ENCODE measurements at places on chromosomes 4 and X. TPM values are rescaled to one million over a fixed set of nuclear protein-coding genes. Genes with fewer than 3 reads are reported as not detected.

DNA sequence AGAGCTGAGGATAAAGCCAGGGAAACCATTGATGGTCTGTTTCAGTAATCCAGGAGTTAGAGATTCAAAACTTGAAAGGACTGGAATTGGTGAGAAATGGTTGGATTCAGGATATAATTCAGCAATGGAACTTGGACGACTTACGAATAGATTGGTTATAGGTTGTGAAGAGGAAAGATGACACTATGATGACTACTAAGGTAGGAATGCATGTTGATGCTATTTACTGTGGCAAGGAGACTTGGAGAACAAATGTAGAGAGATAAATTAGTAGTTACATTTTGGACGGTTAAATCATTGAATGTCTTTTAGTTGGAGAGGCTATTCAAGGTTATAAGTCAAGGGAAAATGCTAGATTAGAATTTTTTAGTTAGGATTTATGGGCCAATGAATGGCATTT, 365.4 kb upstream of the TECRL start:
- no peaks in the 10 kb centered on the region for H3K27me3 ChIP-seq
- H3K4me1 ChIP-seq, result no peaks in the 10 kb centered on the region
- no peak overlapping the region for H3K4me3 ChIP-seq

DNA sequence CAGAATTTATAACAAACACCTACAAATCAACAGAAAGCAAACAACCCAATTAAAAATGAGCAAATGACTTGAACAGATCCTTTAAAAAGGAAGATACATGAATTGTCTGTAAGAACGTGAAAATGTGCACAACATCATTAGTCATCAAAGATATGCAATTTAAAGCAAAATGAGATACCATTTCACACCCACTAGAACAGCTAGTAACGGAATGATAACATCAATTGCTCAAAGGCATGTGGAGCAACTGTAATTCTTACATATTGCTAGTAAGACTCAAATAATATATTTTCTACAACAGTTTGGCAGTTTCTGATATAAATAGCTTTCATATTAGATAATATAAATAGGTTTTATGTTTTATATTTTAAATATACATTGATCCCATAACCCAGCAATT, 82.5 kb downstream of the LCORL start:
- DNase-seq, result no peak
- no peaks in the 10 kb centered on the region for H3K27me3 ChIP-seq
- H3K36me3 ChIP-seq, result no peaks in the 10 kb centered on the region
- no peak overlapping the region for H3K27ac ChIP-seq
- H3K4me1 ChIP-seq, result no peaks in the 10 kb centered on the region
- H3K4me3 ChIP-seq, result no peak overlapping the region

GRCh38 chr4:80165855-80166254, 31.4 kb upstream of the PRDM8 start:
- DNase-seq, result no peak
- H3K4me1 ChIP-seq, result peaks cover 9% of the 10 kb centered on the region
- no peaks in the 10 kb centered on the region for H3K27me3 ChIP-seq
- H3K4me3 ChIP-seq, result no peak overlapping the region

Gene PRR32
- not detected for total RNA-seq

GRCh38 chr4:169957785-169958184, 68.4 kb downstream of the MFAP3L start:
- H3K36me3 ChIP-seq, result no peaks in the 10 kb centered on the region
- H3K4me3 ChIP-seq, result no peak overlapping the region
- peaks cover 2% of the 10 kb centered on the region for H3K27me3 ChIP-seq
- no peaks in the 10 kb centered on the region for H3K4me1 ChIP-seq
- DNase-seq, result no peak

DNA sequence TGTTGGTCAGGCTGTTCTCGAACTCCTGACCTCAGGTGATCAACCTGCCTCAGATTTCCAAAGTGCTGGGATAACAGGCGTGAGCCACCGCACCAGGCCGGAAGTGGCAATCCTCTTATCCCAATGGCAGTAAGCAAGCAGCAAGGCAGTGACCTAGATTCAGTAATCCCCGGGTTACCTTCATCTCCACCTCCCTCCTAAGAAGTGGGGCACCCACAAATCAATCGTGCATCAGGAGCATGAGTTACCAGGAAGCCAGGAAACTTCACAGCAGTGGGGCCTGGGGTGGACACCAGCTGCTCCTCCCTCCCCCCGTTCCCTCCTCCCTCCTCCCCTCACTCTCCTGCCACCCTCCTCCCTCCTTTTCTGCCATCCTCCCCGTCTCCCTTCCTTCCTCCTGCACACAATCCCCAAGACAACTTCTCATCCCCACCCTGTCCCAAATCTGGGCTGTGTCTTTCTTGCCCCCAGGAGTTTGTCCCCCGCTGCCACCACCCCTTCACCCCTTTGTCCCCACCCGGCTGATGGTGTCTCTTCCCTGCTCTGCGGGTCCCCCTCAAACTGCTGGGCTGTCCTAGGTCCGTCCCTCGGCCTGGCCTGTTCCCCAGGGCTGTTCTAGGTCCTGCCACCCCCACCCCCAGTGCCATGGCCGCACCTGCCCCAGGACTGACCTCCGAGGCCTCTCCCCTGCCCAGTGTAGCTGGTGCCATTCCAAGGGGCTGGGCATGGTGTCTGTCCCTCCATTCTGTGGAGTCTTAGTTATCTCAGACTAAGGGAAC, 2.2 kb downstream of the PDE6B start:
- no peak for DNase-seq
- no peak overlapping the region for H3K27ac ChIP-seq
- H3K36me3 ChIP-seq, result no peaks in the 10 kb centered on the region
- no peaks in the 10 kb centered on the region for H3K4me1 ChIP-seq
- H3K27me3 ChIP-seq, result no peaks in the 10 kb centered on the region

GRCh38 chr4:138757432-138757831, 258.1 kb upstream of the NOCT start:
- H3K27ac ChIP-seq, result no peak overlapping the region
- no peaks in the 10 kb centered on the region for H3K4me1 ChIP-seq
- no peaks in the 10 kb centered on the region for H3K27me3 ChIP-seq
- H3K4me3 ChIP-seq, result no peak overlapping the region
- no peak for DNase-seq
- no peaks in the 10 kb centered on the region for H3K36me3 ChIP-seq
